GM12878 (cell line): ENCODE measurements at places on chromosomes 1 and 21. TPM values are rescaled to one million over a fixed set of nuclear protein-coding genes. Genes with fewer than 3 reads are reported as not detected.

- no peak for DNase-seq
Observed at GRCh38 chr1:41361495-41362356, 492 bp downstream of the FOXO6 start.

GRCh38 chr1:213327017-213327667, 276.1 kb downstream of the RPS6KC1 start:
- no peak for DNase-seq

TSSK3 gene
- 0.58 and 1.7 TPM in 2 replicates for polyA plus RNA-seq

GRCh38 chr21:15839026-15839425, 109.2 kb downstream of the USP25 start:
- DNase-seq = no peak

CEP170 gene
- 24.4 and 27.0 TPM in 2 replicates for polyA plus RNA-seq

DNA sequence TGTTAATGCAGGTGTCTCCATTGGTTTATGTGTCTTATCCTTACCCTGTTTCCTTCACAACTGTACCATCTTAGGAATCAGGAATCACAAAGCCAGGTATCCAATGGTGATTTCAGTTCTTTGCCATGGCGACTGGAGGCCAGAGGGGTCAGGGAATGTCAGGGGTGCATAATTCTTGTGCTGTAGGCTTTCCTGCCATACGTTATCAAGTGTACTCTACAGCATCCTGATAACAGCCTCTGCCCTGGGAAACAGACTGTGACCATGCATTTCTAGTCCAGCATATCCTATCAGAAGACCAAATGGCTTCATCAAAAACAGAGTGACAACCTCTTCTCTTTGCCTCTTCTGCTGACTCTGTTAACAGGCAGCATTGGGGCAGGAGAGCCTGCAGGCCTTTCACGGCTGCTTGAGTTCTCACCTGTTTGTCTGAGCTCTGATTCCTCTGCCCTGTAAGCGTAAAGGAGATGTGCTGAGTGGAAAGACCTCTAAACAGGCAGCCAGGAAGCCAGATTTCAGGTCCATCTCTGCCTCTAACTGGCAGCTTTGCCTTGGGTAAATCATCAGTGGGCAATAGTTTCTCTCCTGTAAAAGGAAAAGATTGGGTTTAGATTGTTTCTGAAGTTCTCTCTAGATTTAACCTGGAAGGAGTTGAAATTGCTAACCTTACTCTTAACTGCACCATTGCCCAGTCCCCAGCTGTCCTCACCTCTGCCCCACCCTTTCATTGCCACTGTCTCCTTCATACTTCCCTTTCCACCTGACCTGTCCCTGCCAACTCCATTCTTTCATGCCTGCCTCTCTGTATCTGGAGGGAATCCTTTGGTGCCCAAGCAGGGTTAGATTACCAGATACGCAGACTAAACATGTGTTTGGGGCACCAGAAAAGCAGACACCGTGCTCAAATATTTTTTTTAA, 80.2 kb downstream of the LRRC8D start:
- DNase-seq = no peak

DNA sequence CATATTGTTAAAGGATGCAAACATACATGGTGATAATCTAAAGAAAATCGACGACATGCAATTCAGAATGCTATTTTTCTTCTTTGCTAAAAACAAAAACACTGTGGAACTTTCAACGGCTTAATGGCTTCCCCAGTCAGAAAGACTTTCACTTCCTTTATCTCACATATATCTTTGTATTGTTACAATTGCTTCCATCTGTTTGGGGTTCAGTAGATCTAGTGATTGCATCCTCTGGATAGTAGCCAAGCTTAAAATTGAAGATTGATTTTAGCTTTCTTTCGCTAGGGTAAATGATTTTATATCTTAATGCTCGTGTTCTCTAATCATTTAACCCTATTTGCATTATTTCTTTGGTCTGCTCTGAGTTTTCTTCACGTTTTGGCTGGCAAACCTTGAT, 31.8 kb upstream of the ADAMTS1 start:
- no peak for DNase-seq

- no peak for DNase-seq
Observed at GRCh38 chr1:181011301-181012202, 11.1 kb downstream of the STX6 start.

GRCh38 chr1:78475888-78476610, 14.7 kb upstream of the PTGFR start:
- no peak for DNase-seq

GPR25 gene
- polyA plus RNA-seq = not detected in 2 replicates

GRCh38 chr1:53777272-53777671, 38.3 kb upstream of the GLIS1 start:
- DNase-seq = no peak

GRCh38 chr1:67685558-67686266, 711 bp downstream of the GADD45A start:
- no peak for DNase-seq

OR2G6 gene
- 0.21 and 0.41 TPM in 2 replicates for polyA plus RNA-seq

GRCh38 chr1:153771261-153771660, 3.9 kb upstream of the SLC27A3 start:
- no peak for DNase-seq

CFAP107 gene
- not detected in 2 replicates for polyA plus RNA-seq

- no peak for DNase-seq
Observed at GRCh38 chr1:202987255-202987654, 19.9 kb upstream of the TMEM183A start.

DNA sequence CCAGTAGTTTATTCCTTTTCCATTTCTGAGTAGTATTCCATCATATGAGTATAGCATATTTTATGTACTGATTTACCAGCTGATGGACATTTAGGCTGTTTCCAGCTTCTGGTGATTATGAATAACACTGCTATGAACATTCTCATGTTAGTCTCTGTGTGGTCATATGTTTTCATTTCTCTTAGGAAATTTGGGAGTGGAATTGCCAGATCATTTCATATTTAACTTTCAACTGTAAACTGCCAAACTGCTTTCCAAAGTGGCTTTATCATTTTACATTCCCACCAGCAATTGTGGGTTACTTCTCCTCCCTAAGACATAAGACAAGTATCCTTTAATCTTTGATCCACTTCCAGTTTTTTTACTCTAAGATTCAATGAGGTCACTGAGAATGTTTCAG, 85.7 kb upstream of the RALGPS2 start:
- DNase-seq = no peak

DNA sequence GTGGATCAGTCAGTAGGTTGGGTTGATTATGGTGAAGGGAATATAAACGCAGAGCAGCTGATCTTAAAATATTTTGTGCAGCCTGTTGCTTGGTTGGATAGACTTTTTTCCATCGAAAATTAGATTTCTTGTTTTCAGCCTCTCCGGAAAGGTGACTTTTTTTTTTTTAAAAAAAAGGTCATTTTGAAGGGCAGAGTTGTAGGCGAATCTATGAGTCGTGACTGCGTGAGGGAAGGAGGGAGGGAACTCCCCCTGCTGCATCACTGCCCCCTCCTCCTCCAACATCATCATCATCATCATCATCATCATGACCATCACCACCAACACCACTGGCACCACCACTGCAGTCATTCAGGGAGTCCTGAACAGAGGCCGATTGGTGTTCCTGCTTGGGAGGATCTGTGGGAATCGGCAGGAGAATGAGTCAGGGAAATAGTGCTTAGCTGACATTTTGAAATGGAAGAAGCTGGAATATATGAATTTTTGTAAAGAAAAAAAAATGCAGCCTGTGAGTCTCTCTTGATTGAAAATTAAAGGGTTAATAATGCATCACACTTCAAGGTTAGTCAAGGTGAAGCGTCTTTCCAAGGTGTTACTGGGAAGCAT, 1.2 kb downstream of the ATP1B1 start:
- no peak for DNase-seq

- no peak for DNase-seq
Observed at GRCh38 chr1:205417870-205418635, 3.8 kb downstream of the LEMD1 start.

NLRP3 gene
- 2.4 TPM in 2 replicates for polyA plus RNA-seq

GRCh38 chr1:218165701-218166114, 119.4 kb upstream of the RRP15 start:
- DNase-seq = no peak

- no peak for DNase-seq
Observed at GRCh38 chr21:42474043-42474831, 21.8 kb downstream of the RSPH1 start.

FNDC5 gene
- 0.29 and 0.35 TPM in 2 replicates for polyA plus RNA-seq

DNA sequence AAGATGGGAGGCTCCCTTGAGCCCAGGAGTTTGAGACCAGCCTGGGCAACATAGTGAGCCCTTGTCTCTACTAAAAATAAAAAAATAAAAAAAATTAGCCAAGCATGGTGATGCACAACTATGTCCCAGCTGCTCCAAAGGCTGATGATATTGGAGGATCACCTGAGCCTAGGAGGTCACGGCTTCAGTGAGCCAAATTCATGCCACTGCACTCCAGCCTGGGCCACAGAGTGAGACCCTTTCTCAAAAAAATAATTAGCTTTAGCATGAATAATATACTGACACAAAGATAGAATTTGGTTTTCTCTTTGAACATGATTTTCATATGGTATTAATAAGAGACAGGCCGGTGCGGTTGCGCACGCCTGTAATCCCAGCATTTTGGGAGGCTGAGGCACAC, 88.8 kb downstream of the DESI2 start:
- DNase-seq = no peak

DNA sequence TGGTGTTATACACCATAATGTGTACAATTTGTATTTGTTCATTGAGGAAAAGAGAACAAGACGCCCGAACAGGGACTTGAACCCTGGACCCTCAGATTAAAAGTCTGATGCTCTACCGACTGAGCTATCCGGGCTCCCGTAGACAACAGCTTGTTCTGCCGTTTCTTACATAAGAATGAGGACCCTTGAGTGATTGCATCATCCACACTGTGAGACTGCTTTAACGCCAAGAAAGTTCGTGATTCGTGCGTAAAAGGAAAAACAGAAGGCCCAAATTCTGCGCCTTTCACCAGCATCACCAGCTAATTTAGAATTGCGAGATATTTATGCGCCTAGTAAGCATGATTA, 9.3 kb upstream of the MDM4 start:
- peak; percentile 97 for DNase-seq

DNA sequence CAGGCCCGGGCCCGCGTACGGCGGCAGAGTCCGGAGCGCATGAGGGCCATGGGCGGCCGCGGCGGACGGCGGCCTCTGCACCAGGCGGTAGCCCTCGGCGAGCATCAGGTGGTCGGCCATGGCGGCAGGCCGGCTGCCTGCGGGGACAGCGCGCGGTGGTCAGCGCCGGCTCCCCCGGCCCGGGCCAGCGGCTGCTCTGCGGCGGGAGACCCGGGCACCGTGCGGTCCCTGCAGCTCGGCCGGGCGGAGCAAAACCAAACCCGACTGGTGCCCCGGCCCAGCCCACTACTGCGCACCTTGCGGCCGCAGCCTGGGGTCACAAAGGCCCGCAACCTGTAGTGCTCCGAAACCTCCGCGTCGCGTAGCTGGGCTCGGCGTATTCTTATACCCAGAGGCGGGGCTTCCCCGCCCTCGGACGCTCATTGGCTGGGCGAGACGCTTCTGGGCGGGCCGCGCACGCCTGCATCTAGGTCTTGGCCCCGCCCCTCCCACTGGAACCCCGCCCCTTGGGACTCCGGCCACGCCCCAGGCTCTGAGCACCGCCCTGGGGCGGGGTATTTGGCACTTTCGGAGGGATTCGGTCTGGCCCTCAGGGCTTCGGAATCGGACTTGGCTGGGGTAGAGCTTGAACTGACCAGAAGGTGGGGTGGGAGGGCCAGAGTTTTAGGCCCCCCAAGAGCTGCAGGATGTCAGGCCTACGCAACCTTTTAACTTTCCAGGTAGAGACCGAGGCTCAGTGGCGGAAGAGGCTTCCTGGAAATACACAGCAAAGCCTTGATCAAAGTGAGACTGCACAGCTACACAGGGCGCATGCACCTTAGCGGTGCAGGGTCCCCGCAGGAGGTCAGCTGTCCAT, at the start of gene CITED4:
Gene CITED4, minus strand, starts transcription at position 356 of the 856 bp plus-strand sequence. Its CDS starts 236 bp downstream, at position 120.
- DNase-seq = peak; percentile 55

DNA sequence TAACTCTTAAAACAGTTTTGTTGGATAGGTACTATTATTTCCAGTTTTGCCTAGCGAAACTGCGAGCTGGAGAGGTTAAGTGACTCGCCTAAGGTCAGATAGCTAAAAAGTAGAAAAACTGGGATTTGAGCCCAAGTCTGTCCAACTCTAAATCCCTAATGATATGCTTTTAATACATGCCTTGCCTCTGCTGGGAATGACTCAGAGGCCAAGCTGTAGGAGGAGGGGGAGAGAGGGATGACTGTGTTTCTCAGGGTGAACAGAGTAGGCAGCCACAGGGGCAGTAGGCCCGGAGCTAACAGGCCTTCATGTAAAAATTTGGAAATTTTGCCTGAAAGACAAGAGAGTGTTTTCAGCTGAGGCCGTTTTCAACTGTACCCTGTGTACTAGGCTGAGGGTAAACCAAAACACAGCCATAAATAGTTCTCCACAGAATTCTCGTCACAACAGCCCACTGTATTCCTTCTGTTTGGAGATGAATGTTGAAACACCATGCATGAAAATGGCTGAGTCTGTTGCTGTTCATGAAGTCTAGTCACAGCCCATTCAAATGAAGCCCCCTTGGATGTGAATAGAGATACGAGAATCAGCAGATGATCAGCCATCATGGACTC, 107.5 kb upstream of the HOOK1 start:
- DNase-seq = no peak

GRCh38 chr1:81115422-81115821, 685.3 kb upstream of the ADGRL2 start:
- DNase-seq = no peak

DNA sequence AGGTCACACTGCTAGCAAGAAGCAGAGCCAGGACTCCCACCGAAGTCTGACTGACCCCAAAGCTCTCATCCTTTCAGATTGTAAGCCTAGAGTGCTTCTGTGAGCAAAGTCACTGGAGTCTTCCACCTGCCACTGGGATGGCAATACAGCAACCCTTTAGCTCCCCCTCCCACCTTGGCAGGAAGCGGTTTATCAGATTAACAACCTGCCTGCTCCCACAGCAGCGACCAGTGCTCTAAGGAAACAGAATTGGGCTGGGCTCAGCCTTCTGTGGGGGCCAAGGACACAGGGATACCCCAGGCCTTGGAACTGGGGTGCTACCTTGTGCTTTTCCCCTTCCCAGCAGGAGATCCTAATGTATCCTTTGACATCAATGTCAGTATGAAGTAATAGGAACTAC, 76.0 kb downstream of the GFI1 start:
- DNase-seq = no peak

FALEC gene
- 0.32 and 0.79 TPM in 2 replicates for polyA plus RNA-seq

DNA sequence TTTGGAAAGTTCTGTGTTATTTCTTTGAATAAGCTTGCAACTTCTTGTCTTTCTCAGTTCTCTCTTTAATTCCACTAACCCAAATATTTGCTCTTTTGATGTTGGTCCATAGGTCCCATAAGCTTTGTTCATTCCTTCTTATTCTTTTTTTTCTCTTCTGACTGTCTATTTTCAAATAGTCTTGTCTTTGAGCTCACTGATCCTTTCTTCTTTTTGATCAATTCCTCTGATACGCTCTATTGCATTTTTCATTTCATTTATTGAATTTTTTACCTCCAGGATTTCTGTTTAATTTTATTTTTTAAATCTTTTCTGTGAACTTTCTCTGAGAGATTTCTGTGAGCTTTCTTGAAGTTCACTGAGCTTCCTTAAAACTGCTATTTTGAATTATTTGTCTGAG, 486.6 kb downstream of the KIF26B start:
- DNase-seq = no peak

SLC25A44 gene
- 32.3 and 32.5 TPM in 2 replicates for polyA plus RNA-seq
